ENCODE measurements at places on chromosomes 5 and 9.

DNA sequence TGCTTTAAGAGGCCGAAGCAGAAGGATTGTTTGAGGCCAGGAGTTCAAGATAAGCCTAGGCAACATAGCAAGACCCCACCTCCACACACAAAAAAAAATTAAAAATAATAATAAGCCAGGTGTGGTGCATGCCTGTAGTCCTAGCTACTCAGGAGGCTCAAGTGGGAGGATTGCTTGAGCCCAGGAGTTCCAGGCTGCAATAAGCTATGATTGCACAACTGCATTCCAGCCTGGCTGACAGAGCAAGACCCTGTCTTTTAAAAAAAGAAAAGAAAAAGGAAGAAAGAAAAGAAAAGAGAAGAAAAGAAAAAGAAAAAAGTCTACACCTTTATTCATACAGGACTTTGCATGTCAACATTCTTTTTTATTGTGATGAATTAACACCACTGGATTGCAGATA is 2125.8 kb downstream of the MAT2B start:
- DNase-seq, result no peak

GRCh38 chr5:116375926-116376325 is 198.7 kb downstream of the SEMA6A start:
- no peak for DNase-seq

GRCh38 chr5:147303251-147303650 is 68.4 kb downstream of the STK32A start:
- peak; percentile 19 for DNase-seq

GRCh38 chr5:140399979-140400729 is 1.5 kb upstream of the ANKHD1 start:
- DNase-seq, result no peak

- DNase-seq, result no peak
Observed at GRCh38 chr5:36666986-36667385, 60.6 kb downstream of the SLC1A3 start.

DNA sequence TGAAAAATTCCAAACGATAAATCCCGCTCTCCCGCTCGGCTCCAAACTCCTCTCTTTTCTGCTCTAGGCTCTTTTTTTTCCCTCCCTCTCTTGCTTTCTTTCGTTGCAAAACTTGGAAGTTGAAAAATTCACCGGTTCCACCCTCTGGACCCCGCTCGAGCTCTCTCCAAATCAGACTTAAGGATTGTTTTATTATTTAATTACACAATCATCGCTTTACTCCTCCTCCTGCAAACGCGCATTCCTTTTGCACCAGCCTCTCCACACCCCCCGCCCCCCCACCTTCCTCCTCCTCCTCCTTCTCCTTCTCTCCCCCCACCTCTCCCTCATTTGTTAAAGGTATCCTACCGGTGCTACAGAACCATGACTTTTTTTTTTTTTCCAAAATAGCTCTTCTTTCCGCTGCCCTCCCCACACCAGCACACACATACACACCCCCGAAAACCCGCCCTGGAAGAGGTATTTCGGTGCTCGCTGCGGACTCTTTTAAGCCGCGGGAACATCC is 535 bp upstream of the NFIB start:
- DNase-seq, result peak; percentile 92

DNA sequence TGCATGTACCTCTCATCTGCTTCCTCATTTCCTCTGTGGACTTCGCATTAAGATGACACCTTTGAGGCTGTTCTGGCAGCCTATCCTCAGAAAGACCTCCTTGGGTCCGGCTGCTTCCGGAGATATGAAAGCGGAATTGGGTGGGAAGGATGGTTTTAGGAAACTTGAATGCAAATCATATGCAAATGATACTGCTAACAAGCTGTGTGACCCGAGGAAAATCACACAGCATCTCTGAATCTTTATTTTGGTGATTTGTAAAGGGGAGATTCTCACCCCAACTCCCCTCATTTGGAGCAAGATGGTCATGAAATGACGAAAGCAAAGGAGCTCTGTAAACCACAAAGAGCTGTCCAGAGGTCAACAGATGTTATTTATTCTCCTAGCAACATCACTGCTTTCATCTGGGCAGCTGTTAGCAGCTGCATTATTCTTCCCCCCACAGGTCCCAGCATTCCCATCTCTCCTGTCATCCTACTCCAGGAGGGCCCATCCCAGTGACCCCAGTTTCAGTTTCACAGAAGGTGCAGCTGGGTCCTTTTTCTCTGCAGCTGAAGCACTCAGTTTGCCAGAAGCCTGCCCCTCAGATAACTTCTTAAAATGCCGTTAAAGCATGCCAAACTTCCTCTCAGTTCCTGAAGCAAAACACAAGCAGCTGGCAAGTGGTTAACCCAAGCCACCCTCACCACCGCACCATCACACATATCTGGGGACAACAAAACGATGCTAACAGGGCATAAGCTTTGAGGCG is 269.5 kb downstream of the SEC61B start:
- peak; percentile 91 for DNase-seq

DNA sequence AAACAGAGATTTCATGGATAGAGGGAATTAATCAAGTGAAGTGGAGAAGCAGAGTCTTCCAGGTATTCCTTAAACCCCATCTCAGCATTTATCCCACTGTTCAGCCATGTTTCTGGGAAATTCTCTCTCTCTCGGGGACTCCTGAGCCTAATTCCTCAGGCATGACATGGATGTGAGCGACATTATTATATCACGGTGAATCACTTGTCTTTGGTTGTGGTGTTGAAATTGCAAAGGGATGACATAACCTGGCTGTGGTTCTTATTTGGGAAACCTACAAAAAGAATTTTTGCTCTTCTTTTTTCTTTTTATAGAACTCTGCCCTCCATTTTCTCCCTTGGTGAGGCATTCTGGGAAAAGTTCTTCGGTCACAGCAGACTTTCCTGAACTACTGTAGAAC is 457.9 kb upstream of the PTGER4 start:
- DNase-seq, result peak; percentile 43
